ENCODE measurements at places on chromosomes 7 and 10. TPM values are rescaled to one million over a fixed set of nuclear protein-coding genes. Genes with fewer than 3 reads are reported as not detected.

SRRM3 gene
- 27.4 TPM for total RNA-seq

WNT8B gene
- total RNA-seq, result not detected

NXPH1 gene
- total RNA-seq, result not detected

CTBP2 gene
- 30.8 TPM for total RNA-seq

VSIR gene
- total RNA-seq, result 40.6 TPM

IL6 gene
- 3.3 TPM for total RNA-seq

HOXA11 gene
- total RNA-seq, result not detected

FXYD4 gene
- not detected for total RNA-seq

PAPOLB gene
- total RNA-seq, result 0.26 TPM

IMPDH1 gene
- total RNA-seq, result 34.1 TPM

GRCh38 chr7:96179837-96180236 lies 142.1 kb downstream of the SLC25A13 start:
- no peak for DNase-seq

GRCh38 chr7:77702513-77702912 lies 6.3 kb downstream of the RSBN1L start:
- no peak for DNase-seq

DNA sequence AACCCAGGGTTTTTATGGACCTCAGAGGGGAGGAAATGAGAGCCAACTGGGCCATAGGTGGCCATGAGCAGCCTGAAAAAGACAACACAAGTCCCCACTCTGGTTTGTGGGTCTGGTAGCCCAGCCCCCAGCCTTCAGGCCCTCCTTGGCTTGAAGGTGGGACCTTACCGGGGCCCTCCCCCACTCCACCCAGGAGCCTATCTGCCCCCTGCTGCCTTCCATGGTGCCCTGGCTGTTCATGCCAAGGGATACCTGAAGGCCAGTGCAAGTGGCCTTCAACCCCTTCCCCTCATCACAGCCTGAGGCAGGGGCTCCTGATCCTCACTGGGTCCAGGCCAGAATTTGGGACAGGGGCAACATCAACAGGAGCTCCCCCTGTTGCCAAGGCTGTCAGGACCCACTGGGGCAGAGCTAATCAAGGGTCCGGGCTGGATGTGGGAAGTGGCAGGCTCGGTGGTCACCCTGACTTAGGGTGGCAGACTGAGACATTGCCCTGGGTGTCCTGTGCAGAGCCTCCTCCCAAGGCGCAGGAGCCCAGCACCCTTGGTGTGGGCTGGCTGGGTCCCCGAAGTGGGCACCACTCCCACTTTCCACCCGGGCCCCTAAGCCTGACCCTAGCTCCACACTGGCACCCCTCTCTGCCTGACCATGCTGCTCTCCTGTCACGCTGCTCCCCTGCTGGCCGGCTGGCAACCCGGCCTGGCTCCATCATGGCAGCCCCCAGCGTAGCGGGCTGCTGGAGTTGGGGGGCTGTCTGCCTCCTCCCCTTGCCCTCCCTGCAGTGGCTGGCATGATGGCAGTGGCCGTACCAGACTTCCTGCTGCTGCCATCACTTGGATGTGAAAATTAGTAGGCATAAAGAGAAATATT lies 6.4 kb downstream of the WDFY4 start:
- DNase-seq, result no peak

- peak; percentile 12 for DNase-seq
Measured at GRCh38 chr10:132470410-132471124, 67.0 kb upstream of the INPP5A start.

DNA sequence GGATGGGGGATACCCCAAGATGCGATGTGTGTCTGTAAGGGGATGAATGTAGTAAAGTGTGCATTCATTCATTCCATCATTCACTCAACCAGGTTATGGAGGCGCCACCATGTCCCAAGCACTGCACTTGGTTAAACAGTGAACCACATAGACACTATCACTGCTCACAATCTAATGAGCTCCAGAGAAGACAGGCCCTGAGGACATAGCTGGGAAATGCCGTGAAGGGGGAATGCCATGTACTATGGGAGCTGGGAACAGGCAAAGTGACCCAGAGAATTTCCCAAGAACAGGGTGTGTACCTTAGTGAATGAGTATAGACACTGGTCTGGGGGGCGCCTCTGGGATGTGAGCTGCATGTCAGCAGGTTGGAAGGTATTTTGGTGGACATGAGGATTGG lies 44.5 kb upstream of the LBX1 start:
- no peak for DNase-seq

DNA sequence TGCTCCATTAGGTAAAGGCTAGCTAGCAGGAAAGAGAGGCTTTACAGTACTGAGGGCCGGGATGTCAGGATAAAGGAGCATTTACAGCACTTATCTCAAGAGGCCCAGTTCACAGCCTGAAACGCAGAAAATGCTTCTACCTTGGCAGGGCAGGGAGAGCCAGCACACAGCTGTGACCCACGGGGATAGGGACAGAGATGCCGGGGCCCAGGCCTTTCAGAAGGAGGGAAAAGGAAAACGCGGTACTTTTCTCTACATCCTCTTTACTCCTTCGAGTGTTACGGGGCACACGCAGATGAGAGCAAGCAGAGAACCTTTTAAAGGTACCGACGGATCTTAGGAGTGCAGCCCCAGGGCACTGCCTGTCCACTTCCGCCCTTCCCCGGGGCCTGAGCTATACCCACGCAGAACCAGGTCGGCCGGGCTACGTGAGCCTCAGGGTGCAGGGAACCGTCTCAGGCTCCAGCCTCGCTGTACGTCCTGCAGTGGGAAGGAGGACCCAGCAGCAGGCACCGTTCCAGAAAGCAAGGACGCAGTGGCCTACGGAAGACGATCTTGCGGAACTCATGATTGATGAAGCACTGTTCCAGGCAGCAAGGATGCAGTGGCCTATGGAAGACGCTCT lies 232.3 kb downstream of the ELFN1 start:
- DNase-seq, result peak; percentile 10

DNA sequence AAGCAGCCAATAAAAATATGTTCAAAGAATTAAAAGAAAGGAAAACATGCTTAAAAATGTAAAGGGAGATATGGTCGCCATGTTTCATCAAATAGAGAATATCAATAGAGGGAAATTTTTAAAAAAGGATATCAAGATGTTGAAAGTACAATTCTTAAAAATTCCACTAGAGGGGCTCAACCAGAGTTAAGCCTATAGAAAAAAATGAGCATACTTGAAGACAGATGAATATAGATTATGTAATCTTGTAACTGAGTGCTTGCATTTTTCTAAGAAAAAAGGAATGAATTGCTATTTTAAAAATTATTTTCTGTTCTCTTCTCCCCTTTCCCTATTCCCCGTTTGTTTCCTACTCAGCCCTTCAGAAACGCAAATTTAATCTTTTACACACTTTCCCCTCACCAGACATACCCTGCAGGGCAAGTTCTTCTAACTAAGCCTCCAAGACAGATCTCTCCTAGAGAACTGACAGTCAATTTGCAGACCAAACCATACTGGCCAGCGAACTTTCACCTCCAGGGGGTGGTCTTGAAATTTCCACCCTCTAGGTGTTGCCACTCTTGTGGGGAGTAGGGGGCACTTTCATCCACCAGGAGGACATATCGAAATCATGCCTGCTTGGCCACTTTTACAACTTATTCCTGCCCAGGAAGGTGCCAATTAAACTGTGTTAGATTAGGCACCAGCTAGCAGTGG lies 67.7 kb downstream of the NSUN6 start:
- DNase-seq, result no peak

- no peak for DNase-seq
Measured at GRCh38 chr10:43006490-43006889, 70.4 kb upstream of the RET start.

- DNase-seq, result no peak
Measured at GRCh38 chr10:86048973-86049372, 317.6 kb downstream of the GRID1 start.

- no peak for DNase-seq
Measured at GRCh38 chr7:158588878-158589442, 1.3 kb upstream of the PTPRN2 start.

GRCh38 chr7:17340655-17341054 lies 42.2 kb downstream of the AHR start:
- DNase-seq, result no peak

GRCh38 chr7:46606761-46607160 lies 685.7 kb upstream of the IGFBP3 start:
- DNase-seq, result no peak

DNA sequence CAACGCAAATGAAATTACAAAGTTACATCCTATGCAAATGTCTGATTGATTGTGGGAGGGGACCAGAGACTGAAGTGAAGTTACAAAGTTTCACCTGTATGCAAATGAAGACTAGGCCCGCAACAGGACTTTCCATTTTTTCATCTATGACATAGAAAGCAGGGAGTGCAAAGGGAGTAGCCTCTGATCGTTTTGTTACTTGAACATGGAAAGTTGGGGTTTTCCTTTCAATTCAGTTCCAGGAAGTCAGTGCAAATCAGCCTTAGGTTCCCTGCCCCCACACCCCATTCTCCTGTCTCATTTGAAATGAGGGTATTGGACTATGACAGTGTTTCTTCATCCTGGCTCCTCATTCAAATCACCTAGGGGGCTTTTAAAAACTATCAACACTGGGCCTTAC lies 96.9 kb upstream of the HABP2 start:
- no peak for DNase-seq

DNA sequence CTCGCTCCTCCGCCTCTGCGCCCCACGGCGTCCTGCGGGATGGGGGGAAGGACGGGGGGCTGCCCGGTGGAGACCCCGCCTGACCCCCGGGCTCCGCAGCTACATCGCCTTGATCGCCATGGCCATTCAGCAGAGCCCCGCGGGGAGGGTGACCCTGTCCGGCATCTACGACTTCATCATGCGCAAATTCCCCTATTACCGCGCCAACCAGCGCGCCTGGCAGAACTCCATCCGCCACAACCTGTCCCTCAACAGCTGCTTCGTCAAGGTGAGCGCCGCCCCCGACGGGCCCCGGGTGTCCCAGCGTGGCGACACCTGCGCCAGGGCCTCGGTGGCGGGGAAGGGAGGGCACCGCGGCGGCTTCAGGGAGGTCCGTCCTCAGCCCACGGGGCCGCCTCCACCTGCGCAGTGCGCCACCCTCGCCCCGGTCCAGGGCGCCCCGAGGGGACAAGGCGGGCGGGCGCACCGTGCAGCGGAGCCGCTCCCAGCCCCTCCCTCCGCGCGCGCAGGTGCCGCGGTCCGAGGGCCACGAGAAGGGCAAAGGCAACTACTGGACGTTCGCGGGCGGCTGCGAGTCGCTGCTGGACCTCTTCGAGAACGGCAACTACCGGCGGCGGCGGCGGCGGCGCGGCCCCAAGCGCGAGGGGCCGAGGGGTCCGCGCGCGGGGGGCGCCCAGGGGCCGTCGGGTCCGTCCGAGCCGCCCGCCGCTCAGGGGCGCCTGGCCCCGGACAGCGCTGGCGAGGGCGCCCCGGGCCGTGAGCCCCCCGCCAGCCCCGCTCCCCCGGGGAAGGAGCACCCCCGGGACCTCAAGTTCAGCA lies 793 bp downstream of the FOXL3 start:
- DNase-seq, result no peak

GRCh38 chr10:72013202-72013945 lies 49.2 kb downstream of the CHST3 start:
- peak; percentile 68 for DNase-seq

DNA sequence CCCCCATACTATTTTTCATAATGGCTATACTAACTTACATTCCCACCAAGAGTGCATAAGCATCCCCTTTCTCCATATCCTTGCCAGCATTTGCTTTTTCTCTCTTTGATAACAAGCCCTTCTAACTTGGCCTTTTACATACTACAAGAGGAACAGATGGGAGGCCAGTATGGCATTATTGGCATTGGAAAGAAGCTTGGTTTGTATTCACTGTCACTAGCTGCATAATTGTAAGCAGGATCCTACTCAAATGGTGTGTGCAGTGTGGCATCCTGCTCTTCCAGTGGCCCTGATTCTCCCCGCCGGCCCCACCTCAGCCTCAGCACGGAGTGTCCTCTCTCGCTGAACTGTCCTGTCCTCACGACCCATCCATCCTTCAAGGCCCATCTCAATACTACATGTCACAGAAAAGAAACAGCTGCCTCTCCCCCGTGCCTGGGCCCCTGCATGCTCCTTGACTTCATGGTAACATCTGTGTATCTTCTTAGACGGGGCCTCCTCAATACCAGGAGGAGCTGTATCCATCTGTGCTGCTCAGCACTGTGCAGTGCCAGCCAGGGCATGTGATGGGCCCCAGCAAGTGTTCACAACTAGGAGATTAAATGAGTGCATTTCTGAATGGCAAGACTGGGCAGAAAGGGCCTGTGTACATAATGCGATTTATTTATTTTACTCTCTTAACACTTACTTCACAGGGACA lies 205.2 kb downstream of the COBL start:
- no peak for DNase-seq

DNA sequence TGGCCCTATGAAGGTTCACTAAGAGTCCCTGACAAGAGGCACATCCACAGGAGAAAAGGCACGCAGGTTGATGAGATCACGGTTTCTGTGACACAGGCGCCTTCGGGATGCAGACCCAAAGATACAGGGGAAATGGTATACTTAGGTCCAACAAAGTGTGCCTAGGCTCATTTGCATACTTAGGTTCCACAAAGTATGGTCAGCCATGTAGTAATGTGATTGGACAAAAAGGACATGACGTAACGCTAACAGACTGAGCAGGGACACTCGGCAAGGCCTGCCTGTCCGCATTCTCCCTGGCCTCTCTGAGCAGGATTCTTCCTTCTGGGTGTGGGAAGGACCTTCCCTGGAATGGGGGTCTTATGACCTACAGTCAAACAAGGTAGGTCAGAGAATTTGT lies 190.6 kb downstream of the CELF2 start:
- DNase-seq, result no peak

Data from left cardiac atrium (tissue), 4 donors.